ENCODE measurements at places on chromosomes 3 and 15.

GRCh38 chr15:46786590-46787285 is 930.6 kb upstream of the SEMA6D start:
- DNase-seq, result no peak

GRCh38 chr3:106783231-106783630 is 594.0 kb upstream of the CCDC54 start:
- no peak for DNase-seq

DNA sequence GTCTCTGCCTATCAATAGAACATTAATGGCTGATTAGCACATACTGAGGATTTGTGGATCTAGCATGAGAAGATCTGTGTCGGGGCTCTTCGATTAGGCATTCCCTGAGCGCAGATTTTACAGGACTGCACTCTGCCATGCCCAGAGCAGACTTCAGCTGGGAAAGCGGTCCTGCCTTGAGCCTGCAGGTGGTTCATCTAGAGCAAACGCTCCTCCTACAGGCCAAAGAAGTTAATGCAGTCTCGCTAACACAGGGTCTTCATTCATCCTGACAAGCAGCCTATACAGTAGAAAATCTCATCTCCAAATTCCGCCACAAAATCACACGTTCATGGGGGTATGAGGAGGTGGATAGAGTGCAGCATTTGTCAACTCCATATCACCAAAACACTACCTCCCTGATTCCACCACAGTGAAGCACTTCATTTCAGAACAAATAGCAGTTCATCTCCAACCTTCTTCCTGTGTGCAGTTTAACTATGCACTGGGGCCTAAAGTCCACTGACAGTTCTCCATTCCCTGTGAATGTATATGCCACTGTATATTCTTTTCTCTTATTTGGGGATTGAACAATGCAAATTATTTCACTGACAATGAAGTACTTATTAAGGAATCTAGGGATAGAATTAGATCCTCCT is 405.8 kb downstream of the IGSF11 start:
- no peak for DNase-seq

GRCh38 chr3:58308728-58309127 is 2.4 kb downstream of the HTD2 start:
- peak; percentile 19 for DNase-seq

DNA sequence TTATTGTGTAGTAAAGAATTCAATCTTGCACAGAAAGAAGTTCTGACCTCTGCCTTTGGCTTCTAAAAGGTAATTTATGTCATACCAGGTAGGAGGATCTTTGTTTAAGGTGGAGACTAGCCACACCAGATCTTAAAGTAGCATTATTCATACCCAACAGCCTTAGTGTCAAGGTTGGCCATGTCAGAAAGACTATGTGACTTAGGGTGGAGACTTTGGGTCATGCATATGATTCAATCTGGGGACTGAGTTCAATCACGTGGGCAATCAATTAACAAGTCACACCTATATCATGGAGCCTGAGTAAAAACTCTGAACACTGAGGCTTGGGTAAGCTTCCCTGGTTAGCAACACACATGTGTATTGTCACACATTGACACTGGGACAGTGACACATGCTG is 28.5 kb upstream of the ENTPD3 start:
- no peak for DNase-seq

DNA sequence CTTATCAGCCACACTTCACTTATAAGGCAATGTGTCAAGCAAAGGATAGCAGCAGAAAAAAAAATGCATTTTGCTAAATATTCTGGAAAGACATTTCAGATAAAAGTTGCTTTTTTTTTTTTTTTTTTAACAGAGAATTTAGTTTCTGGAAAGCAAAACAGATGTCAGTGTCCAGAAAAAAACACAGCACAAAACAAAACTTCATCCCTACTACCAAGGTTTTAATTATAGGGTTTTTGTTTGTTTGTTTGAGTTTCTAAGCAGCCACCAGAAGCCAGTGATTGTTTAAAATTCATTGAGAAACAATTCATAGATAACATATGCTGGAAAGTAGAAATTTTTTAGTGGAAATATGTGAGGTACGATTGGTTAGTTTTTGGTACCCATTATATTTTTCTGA is 1202.7 kb downstream of the OTOL1 start:
- no peak for DNase-seq

- DNase-seq, result no peak
Measured at GRCh38 chr15:49287481-49287880, 117.4 kb downstream of the GALK2 start.

All from EH (cell line).